ENCODE measurements at places on chromosomes 13 and 19.
A peak's percentile ranks its signal among the peaks of the same experiment; 100 is the strongest.

DNA sequence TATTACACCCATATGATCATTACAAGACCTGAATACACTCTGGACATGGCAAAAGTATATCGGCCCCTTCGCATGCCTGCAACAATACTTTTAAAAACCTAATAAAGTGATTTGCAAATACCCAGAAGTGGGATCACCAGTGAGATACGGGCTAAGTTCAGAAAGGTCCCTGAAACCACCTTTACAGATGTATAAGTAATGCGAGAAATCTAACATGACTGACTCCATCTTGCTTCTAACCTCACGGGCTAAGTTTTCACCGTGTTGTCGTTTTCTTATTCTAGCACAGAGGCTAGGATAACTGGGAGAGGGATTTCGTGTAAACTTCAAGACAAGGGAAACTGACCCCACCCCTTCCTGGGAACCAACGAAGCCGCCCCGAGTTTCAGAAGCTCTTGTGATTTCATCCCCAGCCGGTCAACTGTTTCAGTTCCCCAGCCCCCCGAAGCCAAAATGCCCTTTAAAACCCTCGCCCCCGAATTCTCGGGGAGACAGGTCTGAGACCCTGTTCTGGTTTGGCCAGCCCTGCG is 703 bp downstream of the NEK3 start:
- DNase-seq, result no peak

GRCh38 chr13:113904411-113904810 is 40.5 kb upstream of the GAS6 start:
- no peak for DNase-seq

GRCh38 chr19:15330801-15331418 is 1.4 kb downstream of the BRD4 start:
- no peak for DNase-seq

DNA sequence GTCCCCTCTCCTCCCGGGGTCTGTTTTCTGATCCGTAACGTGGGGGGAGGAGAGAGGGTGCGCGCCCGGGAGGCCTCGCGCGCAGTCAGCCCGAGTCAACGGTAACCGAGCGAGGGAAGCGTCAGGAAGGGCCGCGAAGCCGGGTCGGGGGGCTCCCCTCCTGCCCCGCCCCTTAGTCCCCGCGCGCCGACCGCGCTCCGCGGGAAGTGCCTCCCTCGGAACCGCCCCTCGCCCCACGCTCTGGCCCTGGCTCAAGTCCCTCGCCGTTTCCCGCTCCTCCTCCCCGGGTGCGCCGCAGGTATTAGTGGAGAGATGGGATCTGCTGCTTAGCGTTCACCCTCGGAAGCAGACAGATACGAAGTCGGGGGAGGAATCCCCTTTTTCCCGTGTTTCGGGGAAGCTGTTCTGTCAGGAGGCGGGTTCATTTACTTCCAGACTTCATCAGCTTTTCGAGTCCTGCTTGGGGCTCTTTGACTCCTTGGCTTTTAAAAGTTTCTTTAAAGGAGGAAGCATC is 770 bp downstream of the HNRNPM start:
- no peak for DNase-seq

DNA sequence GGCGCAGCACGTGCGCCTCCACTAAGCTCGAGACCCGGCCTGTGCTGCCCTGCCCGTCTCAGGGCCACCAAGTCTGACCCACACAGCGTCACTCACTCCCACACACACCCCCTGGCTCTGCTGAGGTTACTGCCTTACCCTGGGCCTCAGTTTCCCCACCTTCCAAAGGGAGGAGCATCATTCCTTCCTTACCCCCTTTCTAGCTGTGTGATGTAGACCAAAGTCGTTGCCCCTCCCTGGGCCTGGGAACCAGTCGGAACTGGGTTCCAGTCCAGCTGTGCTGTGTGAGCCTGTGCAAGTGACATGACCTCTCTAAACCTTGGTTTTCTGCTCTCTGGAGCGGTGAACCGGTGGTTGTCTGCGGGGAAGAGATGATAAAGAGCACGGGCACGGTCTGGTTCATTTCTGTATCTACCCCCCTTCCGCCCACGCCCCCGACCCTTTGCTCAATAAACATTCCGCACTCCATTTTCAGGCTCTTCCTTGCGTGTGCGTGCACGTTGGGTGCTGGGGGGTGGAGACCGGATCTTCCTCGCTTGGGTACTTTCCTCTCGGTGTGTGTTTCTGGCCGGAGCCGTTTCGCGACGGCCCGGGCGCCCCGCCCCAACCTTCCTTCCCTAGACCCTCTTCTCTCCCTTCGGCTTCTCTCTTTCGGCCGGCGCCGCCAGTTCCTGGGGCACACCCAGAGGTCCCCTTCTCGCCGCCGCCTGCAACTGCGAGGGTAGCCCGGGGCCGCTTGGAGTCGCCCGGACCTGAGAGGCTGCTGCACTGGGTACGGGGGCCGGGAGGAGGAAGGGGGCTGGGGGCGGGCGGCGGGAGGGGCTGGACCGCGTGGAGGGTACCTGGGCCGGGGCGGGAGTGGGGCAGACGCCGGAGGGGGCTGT is at the start of gene ZNF581:
Gene ZNF581, plus strand, starts transcription at position 647 of the 884 bp plus-strand sequence. CDS start 923 bp downstream, outside the sequence.
- peak; percentile 24 for DNase-seq

GRCh38 chr19:6793411-6793810 is 20.9 kb downstream of the VAV1 start:
- DNase-seq, result no peak

DNA sequence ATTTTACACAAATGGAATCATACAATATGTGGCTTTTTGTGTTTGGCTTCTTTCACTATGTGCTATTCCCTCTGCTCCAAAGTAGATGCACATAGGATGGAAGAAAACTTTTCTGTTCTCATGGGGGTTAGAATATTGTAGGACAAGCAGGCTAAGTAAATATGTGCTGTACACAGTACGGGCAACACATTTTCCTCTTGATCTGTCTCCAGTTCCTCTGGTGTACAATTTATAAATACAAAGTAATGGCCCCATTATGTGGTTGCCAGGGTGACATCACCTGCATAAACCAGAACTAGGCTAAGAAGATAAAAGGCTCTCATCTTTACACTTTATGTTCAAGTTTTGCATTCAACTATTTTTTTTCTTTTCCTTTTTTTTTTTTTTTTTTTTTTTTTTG is 41.0 kb upstream of the SOX21 start:
- DNase-seq, result no peak

GRCh38 chr13:51153527-51153926 is 42.5 kb upstream of the C13orf42 start:
- DNase-seq, result no peak

- DNase-seq, result no peak
Measured at GRCh38 chr13:110450016-110450900, 111.3 kb downstream of the RAB20 start.

DNA sequence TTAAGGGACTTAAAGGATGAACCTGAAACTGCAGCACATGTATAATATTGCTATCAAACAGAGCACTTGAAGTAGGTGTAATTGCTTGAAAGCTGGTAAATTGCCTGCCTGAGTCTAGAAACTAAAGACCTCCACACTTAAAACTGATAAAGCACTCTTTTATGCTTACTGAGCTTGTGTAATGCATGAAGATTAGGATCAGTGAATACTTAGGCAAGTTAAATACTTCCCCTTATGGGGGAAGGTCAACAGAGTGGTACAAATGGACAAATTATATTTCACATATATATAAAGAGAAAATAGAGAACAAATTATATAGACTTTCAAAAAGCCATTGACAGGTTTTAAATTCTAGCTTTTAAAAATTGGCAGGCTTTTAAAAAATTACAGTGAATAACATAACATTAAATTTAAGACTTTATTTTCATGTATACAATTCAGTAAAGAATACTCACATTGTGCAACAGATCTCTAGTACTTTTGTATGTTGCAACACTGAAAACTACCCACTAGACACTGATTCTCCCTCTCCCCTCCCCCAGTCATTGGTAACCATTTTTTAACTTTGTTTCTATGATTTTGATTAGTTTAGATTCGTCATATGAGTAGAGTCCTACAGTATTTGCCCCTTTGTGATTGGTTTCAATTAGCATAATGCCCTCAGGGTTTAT is 23.9 kb downstream of the PIBF1 start:
- DNase-seq, result no peak

DNA sequence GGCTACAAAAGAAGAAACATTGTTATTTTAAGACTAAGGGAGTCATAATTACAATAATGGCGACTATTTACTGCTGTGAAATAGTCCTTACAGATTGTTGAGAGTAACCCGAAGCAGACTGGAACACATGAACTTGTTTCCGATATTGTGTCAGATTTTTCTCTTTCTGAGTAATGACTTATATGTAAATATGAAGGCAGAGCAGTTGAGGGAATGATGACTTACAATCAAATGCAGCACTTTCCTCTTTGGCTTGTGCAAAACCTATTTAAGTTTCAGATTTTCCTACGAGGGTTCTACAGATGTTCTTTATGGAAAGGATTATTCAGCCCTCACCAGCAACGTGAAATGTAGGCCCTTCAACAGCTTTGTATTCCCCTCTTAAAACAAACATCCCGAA is 198.6 kb downstream of the RGCC start:
- DNase-seq, result no peak

DNA sequence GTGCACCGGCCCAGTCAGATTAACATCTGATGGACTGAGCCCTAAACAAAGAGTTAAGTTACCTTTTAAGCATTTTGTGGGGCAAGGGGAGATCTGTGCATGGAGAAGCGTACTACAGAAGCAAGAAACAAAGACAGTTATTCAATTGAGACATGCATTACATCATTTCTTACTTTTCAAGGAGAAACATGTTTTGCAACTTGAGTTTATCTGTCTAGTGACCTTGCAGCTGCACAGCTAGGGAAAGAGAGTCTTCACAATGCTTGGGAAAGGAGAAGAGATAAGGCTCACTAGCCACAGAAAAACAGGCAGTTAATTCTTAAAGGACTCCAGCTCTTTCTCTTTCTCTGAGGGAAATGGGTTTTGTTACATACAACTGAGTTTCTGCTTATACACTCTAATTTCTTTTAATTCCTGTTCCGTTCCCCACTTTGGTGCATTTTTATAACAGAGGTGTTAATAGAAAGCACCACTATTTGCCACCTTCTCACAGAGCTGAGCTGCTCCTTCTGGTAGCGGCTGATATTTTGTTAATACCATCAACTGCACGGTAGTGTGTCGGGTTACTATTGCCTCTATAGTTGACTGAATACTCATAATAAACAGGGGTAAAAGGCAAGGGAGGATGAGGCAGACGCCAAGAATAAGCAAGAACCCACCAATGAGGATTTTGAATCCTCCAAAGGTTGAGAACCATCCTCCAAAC is 55.9 kb downstream of the ZNF431 start:
- no peak for DNase-seq

GRCh38 chr13:110218581-110219201 is 88.3 kb downstream of the COL4A1 start:
- DNase-seq, result no peak

GRCh38 chr13:103039183-103039582 is 27.0 kb downstream of the SLC10A2 start:
- no peak for DNase-seq

DNA sequence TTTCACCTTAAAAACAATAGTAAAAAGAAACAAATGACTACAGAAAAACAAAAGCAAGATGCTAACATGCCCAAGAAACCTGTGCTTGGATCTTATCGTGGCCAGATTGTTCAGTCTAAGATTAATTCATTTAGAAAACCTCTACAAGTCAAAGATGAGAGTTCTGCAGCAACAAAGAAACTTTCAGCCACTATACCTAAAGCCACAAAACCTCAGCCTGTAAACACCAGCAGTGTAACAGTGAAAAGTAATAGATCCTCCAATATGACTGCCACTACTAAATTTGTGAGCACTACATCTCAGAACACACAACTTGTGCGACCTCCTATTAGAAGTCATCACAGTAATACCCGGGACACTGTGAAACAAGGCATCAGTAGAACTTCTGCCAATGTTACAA is 6.0 kb downstream of the CKAP2 start:
- no peak for DNase-seq

GRCh38 chr13:96203471-96203870 is 113.6 kb downstream of the HS6ST3 start:
- no peak for DNase-seq

DNA sequence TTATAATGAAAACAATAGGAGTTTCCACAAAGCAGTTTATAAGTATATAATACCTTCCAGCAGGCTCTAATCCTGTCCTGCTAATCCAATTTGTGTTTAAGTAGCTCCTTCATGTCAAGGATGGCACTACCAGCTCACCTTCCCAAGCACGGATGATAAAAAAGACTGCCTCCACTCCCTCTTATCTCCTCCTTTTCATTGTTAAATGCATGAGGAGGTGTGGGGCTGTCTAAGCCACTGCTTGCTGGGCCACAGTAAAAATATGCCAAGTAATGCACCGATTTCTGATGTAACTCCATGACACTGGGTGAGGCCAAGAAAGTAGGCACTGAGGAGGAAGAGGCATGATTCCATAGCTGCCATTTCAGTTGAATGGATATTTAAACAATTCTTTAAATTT is 193.1 kb downstream of the ZIC5 start:
- no peak for DNase-seq

GRCh38 chr19:13396250-13397080 is 109.8 kb downstream of the CACNA1A start:
- DNase-seq, result no peak

DNA sequence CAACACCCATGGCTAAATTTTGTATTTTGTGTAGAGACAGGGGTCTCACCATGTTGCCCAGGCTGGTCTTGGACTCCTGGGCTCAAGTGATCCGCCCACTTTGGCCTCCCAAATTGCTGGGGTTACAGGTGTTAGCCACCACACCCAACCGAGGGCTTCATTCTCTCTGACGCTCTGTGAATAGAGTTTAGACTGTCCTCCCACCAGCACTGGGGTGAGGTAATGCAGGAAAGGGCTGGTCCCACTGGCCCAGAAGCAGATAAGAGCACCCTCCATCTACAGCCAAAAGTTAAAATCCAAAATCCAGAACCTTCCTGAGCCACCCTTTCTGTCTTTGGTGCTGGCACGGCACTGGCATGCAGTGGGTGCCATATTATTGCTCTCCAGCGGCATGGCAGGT is 31.8 kb upstream of the HOMER3 start:
- DNase-seq, result no peak

DNA sequence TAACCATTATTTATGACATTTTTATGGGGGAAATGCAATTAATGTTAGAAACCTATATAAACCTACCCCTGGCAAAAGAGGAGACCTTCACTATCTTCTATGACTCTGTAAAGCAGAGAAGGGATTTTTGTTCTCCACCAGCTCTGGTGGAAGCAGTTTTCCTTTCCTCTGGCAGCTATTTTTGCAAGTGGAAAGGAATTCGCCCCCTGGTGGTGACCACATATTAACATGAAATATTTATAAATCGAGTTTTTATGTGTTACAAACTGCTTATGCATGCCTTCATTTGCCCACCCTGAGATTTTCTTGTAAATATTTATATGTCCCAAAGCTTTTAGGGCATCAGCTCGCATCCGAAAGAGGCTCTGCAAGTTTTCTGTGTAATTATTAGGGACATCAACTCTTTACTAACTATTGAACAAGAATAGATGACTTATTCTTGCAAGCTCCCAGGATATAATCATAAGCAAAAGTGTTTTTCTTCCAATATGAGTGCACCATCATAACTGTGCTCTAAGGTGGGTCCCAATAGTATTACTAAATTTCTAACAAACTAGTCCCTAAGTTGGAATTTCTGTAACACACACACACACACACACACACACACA is 62.4 kb downstream of the SERTM1 start:
- DNase-seq, result peak; percentile 18

Data from NCI-H2081 treated with DMSO at 0.1 percent for 48 hours (cell line).